ENCODE measurements at places on chromosomes 2 and 18.

GRCh38 chr2:6072768-6073167, 380.6 kb downstream of the SOX11 start:
- no peak for DNase-seq

DNA sequence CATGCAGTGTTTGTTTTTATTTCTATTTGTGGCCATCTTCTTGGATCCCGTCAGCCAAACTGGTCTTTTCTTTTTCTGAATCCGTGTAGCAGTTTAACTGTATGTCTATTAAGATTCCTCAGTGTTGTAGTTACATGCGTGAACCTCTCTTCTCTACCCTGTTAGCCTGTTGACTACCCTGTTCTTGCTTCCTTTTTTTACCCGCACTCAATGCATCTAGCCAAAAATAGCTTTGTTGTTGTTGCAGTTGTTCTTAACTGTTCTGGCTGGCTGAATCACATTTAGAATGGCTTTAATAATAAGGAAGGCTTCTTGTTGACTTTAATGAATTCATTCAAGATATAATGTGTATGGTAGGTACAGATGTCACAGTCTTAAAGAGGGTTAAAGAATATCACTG, 137.1 kb downstream of the LCLAT1 start:
- DNase-seq, result no peak

GRCh38 chr2:55168221-55169154, 63.6 kb downstream of the CLHC1 start:
- peak; percentile 29 for DNase-seq

GRCh38 chr2:105330681-105331375, 1.3 kb upstream of the TGFBRAP1 start:
- peak; percentile 41 for DNase-seq

GRCh38 chr2:43745457-43745856, 28.4 kb upstream of the DYNC2LI1 start:
- DNase-seq, result no peak

DNA sequence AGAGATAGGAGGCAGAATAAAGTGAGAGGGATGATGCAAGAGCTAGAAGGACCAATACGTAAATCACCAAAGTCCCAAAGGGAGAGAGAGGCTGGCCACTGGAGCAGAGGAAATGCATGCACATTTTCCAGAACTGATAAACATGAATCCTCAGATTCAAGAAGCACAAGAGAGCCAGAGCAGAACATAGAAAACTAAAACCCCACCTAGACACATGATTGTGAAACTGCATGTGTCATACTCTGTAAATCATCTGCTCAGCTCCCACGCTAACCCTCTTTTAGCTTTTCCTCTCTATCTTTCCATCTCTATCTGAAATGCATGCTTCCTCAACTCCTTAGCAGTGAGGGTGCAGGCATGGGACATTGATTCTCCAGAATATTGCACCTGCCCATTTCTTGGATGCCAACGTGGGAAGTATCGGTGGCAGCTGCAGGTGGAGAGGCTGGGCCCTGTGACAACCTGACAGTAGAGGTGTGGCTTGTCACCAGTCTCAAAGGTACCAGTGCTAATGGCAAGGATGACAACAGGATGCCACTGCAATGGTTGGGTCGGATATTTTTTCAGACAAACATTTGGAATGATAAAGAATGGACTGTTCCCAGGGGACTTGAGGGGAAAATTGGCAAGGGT, 89.3 kb upstream of the OTOS start:
- peak; percentile 14 for DNase-seq

Data from activated T-cell treated with anti-CD3 and anti-CD28 coated beads, Interleukin-2, amount 50 U/mL, for 48 hours (primary cell).